Neural crest cell (in vitro differentiated cells): ENCODE measurements at places on chromosomes 2 and 18. TPM values are rescaled to one million over a fixed set of nuclear protein-coding genes. Genes with fewer than 3 reads are reported as not detected.

DNA sequence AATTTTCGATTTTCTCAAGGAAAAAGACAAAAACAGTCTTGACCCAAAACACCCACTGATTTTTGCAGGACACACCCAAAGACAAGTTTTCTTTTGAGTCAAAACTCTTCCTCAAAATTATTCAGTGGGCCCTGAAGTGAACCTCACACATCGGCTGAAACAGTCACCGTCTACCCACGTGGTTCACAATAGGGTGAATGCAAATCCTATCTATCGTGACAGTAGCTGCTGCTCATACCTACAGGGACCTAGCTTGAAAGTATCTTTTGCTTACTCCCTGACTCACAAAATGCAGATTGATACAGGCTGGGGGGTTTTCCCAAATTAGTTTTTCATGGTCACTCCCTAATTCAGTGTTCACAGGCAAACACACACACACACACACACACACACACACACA is 10.7 kb upstream of the CD226 start:
- no peak overlapping the region for H3K27ac ChIP-seq
- no peak for DNase-seq
- no peaks in the 10 kb centered on the region for H3K36me3 ChIP-seq
- no peaks in the 10 kb centered on the region for H3K27me3 ChIP-seq

DNA sequence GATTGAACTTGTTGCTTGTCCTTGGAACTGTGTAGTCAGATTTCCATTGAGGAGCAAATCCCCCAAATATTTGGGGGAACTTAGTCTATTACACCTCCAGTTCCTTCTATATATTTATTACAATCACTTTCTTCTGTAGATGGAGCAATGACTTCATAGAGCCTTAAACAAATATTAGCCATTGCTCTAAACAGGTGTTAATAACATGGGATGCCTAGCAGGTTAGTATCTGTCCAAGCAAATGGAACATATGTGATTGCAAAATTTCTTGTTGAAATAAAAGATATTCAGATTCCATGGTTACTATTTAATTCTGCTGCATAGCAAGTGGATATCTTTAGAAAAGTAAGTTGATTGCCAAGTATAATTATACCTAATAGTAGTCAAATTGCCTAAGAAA is 207.6 kb upstream of the NABP1 start:
- no peaks in the 10 kb centered on the region for H3K27me3 ChIP-seq
- no peak overlapping the region for H3K4me3 ChIP-seq
- DNase-seq: no peak
- no peak overlapping the region for H3K27ac ChIP-seq
- peaks cover 9% of the 10 kb centered on the region for H3K4me1 ChIP-seq

GRCh38 chr2:236211296-236211695 is 43.1 kb upstream of the GBX2 start:
- no peak for DNase-seq
- H3K27me3 ChIP-seq: no peaks in the 10 kb centered on the region
- no peak overlapping the region for H3K27ac ChIP-seq
- peaks cover 2% of the 10 kb centered on the region for H3K36me3 ChIP-seq

DNA sequence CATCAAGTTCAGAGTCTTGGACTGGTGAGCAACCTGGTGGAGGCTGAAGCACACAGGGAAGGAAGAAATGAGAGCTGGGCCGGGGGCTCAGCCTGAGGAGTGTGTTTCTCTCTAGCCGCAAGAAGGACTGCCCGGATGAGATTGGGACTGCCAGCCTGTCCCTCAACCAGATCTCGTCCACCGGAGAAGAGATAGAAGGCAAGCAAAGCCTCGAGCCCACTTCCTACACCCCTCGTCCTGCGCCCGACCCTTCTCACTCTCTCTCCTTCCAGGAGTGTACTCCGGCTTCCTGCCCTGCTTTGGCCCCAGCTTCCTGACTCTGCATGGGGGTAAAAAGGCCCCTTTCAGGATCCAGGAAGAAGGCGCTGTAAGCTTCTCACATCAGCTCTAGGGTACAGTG is 26.2 kb downstream of the FER1L5 start:
- H3K27me3 ChIP-seq: peaks cover under 1% of the 10 kb centered on the region
- H3K4me1 ChIP-seq: peaks cover 9% of the 10 kb centered on the region
- H3K36me3 ChIP-seq: no peaks in the 10 kb centered on the region
- no peak for DNase-seq
- H3K4me3 ChIP-seq: no peak overlapping the region

- peaks cover 6% of the 10 kb centered on the region for H3K4me1 ChIP-seq
- no peaks in the 10 kb centered on the region for H3K27me3 ChIP-seq
- DNase-seq: no peak
Measured at GRCh38 chr2:141493936-141494335, 636.9 kb downstream of the LRP1B start.

DNA sequence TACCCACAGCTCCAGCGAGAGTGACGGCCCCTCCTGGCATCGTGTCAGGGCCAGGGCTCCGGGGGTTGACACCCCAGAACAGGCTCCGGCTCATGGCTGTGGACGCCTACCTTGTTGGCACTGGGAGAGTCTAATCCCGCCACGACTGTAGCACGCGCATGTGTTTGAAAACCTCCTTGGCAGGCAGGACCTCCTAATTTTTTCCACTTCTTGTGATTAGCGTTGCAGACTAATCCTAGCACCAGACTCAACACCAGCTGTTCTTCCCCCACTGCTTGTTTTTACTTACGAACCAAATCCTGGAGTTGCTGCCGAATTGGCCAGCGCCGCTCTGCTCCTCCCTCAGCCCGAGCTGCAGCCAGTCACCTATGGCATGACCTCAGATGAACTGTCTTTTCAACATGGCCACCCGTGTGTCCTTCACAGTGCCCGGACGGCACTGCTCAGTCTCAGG is 110.7 kb downstream of the KLHL29 start:
- no peaks in the 10 kb centered on the region for H3K27me3 ChIP-seq
- no peaks in the 10 kb centered on the region for H3K36me3 ChIP-seq
- H3K27ac ChIP-seq: peak overlapping the region; percentile 59
- H3K4me1 ChIP-seq: peaks cover 43% of the 10 kb centered on the region
- no peak for DNase-seq

- H3K4me3 ChIP-seq: no peak overlapping the region
- H3K4me1 ChIP-seq: no peaks in the 10 kb centered on the region
- DNase-seq: no peak
- H3K27me3 ChIP-seq: no peaks in the 10 kb centered on the region
Measured at GRCh38 chr2:143321994-143322393, 192.8 kb downstream of the ARHGAP15 start.

MOB4 gene
- total RNA-seq: 28.0 and 32.2 TPM in 2 replicates

CFAP210 gene
- total RNA-seq: 1.0 and 2.3 TPM in 2 replicates

GRCh38 chr2:223725986-223726970 is 111.1 kb downstream of the AP1S3 start:
- DNase-seq: no peak
- H3K27me3 ChIP-seq: no peaks in the 10 kb centered on the region
- peak overlapping the region; percentile 97 for H3K4me3 ChIP-seq
- peak overlapping the region; percentile 99 for H3K27ac ChIP-seq

DNA sequence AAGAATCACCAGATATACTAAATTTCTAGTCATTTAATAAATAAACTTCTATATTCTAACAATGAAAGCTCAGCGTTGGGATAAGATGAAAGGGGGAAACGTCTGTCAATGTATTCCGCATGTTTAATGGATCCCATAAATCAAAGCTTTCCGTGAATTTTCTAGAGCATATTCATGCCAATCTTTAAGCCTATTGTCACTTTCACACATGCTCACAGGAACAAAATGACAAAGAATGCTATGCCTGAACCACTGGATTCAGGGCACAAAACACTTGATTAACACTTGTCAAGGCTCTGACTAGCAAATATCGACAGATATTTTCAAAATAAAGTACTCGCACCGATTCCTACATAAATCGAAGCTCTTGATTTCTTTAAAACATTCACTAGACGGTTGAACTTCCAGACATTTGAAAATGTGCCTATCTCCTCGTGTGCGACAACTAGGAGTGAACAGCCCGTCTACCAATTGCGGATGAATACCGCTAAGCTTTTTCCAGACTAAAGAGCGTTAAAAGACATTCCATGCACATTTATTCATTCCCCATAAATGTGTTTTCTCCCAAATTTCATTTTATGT is 1.8 kb downstream of the TLK1 start:
- peaks cover 50% of the 10 kb centered on the region for H3K4me1 ChIP-seq
- DNase-seq: no peak
- H3K36me3 ChIP-seq: no peaks in the 10 kb centered on the region
- peak overlapping the region; percentile 99 for H3K4me3 ChIP-seq

ANKRD53 gene
- total RNA-seq: 1.2 and 1.7 TPM in 2 replicates

DNA sequence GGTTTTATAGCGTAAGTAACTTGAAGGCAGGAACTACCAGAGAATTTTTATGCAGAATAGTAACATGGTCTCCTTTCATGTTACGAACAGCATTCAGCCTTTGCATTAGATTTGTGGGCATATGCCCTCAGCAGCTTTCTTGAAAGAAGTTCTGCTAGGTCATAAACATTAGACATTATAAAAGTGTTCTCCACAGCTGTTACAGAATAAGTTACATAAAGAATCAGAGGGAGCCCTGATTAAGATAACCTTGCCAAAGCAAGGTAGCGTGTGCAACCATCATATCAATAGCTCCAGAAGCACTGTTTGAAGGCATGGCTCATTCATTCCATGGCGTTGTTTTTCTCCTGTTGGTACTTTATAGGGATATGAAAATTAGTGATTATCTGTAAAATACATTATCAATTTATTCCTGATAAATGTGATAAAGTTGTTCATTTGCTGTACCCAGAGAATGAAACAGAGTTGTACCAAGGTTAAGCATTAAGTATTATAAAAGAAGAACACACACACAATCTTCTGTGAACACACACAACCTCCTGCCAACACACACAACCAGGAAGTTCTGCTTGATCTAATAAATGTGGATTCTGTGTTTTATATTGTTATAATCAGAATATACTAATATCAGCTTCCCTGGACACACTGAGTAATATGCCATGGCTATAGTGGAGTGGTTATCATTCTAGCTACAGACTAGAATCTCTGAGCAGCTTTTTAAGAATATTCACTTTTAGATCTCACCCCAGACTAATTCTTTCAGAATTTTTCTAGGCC is 286.7 kb upstream of the SLC39A10 start:
- no peak overlapping the region for H3K27ac ChIP-seq
- H3K4me1 ChIP-seq: no peaks in the 10 kb centered on the region
- H3K4me3 ChIP-seq: no peak overlapping the region
- H3K36me3 ChIP-seq: no peaks in the 10 kb centered on the region
- H3K27me3 ChIP-seq: no peaks in the 10 kb centered on the region

DNA sequence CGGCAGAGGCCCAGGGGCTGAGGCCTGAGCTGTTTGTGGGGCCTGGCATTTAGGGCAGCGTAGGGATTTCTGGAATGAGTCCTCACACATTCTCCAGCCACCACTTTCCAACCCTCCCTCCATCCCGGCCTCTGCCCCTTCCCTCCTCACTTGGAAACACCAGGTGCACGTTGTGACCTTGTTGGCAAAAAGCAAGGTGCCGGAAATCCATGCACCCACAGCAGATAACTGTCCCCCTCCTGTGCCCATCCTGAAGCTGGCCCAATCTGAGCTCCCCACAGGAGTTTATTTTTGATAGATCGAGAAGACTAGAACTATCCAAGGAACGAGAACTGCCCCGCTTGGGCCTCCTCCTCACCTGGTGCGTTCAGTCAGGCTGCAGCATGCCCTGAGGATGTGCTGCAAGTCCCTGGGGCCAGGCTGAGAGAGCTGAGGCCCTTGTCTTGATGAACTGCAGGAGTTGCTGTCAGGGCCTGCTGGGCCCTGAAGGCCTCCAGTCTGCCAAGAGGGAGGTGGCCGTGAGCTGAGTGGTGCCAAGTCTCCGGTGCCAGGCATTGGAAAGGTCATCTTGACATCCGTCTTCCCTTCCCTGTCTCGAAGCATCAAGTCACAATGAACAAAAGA is 55.8 kb downstream of the CTIF start:
- DNase-seq: no peak
- H3K27me3 ChIP-seq: no peaks in the 10 kb centered on the region
- H3K4me3 ChIP-seq: no peak overlapping the region
- H3K4me1 ChIP-seq: peaks cover 34% of the 10 kb centered on the region
- peak overlapping the region; percentile 43 for H3K27ac ChIP-seq

DNA sequence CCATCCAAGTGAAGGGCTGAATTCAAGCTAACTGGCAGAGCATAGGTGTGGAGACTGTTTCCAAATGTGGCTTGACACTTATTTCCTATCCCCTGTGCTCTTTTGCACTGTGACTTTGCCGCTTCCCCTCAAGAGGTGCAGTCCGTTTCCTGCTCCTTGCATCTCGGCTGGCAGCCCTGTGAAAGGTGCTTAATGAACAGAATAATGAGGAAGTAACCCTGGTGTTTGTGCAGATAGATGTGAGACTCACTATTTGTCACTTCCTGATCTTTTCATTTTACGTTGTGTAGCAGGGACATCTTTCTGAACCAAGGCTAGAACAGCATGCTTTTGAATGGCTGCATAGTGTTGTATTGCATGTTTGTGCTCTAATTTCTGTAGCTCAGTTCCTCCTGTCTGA is 60.8 kb downstream of the CEP192 start:
- DNase-seq: no peak
- no peak overlapping the region for H3K4me3 ChIP-seq
- H3K27me3 ChIP-seq: no peaks in the 10 kb centered on the region
- peaks cover 29% of the 10 kb centered on the region for H3K36me3 ChIP-seq

GRCh38 chr18:55983433-55983832 is 395.4 kb upstream of the TCF4 start:
- H3K27me3 ChIP-seq: no peaks in the 10 kb centered on the region
- no peak for DNase-seq
- H3K4me1 ChIP-seq: peaks cover 14% of the 10 kb centered on the region
- H3K36me3 ChIP-seq: peaks cover 26% of the 10 kb centered on the region
- peak overlapping the region; percentile 32 for H3K27ac ChIP-seq
- no peak overlapping the region for H3K4me3 ChIP-seq

- H3K36me3 ChIP-seq: no peaks in the 10 kb centered on the region
- H3K27me3 ChIP-seq: no peaks in the 10 kb centered on the region
- peak overlapping the region; percentile 89 for H3K27ac ChIP-seq
- no peak overlapping the region for H3K4me3 ChIP-seq
Measured at GRCh38 chr18:10270151-10270571, 184.3 kb upstream of the APCDD1 start.

SPP2 gene
- total RNA-seq: not detected in 2 replicates

DNA sequence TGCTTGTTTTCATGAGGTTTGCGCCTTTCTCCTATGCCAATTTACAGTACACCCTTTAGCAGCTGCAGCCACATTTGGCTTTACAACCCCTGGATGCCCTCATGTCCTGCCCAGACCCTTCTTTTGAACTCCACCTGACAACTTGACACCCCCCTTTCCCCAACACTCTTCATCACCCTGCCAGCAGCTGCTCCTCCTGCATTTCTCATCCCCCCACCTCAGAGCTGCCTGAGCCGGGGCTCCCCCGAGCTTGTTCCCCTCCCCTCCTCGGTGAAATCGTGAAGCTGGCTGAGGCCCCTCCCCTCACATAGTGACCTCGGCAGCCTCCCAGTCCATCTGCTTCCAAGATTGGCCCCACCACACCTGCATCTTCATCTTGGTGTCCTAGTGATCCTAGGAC is 40.5 kb downstream of the LRRFIP1 start:
- H3K36me3 ChIP-seq: peaks cover 6% of the 10 kb centered on the region
- peak overlapping the region; percentile 44 for H3K27ac ChIP-seq
- H3K4me1 ChIP-seq: peaks cover 65% of the 10 kb centered on the region
- DNase-seq: no peak
